MG63 (cell line): ENCODE measurements at places on chromosomes 2 and 18. TPM values are rescaled to one million over a fixed set of nuclear protein-coding genes. Genes with fewer than 3 reads are reported as not detected.

The TRAF3IP1 gene
- total RNA-seq = 3.3 and 3.8 TPM in 2 replicates

GRCh38 chr2:215903203-215903602 lies 110.1 kb downstream of the MREG start:
- no peak for DNase-seq

The GKN2 gene
- total RNA-seq = not detected in 2 replicates

DNA sequence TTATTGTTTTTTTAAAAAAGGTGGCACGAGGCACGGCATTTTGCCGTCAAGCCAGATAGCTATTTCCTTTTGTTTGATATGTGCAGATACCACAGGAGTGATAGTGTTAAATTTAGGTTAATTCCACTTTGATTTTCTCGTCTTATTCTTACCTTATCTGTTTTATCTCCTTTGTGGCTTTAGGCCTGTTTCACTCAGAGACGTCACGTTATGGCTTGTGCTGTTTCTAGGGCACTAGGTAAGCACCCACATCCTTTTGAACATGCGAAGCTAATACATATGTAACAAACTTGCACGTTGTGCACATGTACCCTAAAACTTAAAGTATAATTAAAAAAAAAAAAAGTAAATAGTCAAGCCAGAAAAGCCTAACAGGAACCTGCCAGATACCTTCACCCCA lies 57.8 kb downstream of the C18orf63 start:
- DNase-seq = no peak

The AMER3 gene
- total RNA-seq = not detected in 2 replicates

DNA sequence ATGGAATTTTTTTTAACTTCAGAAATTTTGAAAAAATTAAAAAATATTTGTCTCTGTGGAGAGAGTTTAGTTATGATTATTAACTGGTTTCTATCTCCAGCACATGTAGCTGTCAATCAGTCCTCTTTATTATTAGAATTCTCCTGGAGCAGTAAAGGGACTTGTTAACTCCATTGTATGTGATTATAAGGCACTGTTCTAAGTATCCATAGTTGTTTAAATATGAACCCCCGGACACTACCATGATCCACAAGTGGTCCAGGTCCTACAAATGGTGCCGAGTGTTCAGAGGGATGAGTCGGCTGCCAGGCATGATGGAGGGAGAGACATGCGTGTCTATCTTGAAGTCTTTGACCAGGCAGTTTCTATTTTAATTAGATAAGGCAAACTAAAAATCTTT lies 492 bp downstream of the CHRNA1 start:
- no peak for DNase-seq

- DNase-seq = no peak
These were observed 361.9 kb downstream of the TXNL1 start for GRCh38 chr18:56276466-56276865.

The KHK gene
- 1.8 and 5.0 TPM in 2 replicates for total RNA-seq

GRCh38 chr2:131410173-131410572 lies 46.2 kb upstream of the RAB6D start:
- no peak for DNase-seq

GRCh38 chr2:22487541-22487940 lies 897.4 kb upstream of the KLHL29 start:
- DNase-seq = no peak

GRCh38 chr2:207640661-207641060 lies 15.5 kb upstream of the METTL21A start:
- no peak for DNase-seq

The OR6B2 gene
- not detected in 2 replicates for total RNA-seq

GRCh38 chr2:240814946-240815760 lies 4.9 kb downstream of the KIF1A start:
- no peak for DNase-seq

DNA sequence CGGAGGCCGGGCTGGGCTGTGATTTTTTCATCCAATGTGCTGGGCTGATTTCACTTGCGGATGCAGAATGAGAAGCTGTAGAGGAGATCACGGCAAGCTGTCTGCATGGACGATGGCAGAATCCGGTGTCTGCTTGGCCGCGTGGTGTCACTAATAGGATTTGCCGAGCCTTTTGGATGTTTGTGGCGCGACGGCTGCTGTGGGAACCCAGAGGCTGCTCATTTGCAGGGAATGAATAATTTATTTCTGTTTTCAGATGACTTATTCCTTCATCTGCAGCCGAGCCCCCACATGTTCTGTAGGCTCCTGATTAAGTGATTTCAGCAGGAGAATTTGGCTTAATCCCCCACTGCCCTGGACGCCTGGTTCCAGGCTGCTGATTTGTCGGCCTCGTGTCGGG lies 62.6 kb downstream of the ODC1 start:
- DNase-seq = no peak

The HAAO gene
- total RNA-seq = not detected in 2 replicates
